Stimulated activated CD4-positive, alpha-beta T cell treated with anti-CD3 and anti-CD28 coated beads, Interleukin-12 subunit alpha, Interleukin-12 subunit beta, amount 100 ng/mL, for 4 hours (primary cell): ENCODE measurements at places on chromosomes 11 and 22.

DNA sequence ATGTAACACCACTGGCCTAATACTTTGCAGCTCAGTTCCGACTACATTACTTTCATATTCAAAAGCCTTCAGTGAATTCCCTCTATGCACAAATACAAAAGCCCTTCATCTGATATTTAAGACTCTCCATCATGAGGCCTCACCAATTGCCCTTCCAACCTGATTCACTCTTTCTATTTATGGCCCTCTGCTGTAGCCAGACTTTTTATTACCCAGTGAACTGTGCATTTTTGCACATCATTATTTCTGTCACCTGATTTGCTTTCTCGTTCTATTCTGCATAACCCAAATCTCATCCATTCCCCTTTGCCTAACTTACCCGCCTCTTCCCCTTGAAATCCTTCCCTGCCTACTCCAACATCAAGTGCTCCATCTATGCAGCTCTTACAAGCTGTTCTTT is 78.3 kb downstream of the BBOX1 start:
- no peak for DNase-seq

DNA sequence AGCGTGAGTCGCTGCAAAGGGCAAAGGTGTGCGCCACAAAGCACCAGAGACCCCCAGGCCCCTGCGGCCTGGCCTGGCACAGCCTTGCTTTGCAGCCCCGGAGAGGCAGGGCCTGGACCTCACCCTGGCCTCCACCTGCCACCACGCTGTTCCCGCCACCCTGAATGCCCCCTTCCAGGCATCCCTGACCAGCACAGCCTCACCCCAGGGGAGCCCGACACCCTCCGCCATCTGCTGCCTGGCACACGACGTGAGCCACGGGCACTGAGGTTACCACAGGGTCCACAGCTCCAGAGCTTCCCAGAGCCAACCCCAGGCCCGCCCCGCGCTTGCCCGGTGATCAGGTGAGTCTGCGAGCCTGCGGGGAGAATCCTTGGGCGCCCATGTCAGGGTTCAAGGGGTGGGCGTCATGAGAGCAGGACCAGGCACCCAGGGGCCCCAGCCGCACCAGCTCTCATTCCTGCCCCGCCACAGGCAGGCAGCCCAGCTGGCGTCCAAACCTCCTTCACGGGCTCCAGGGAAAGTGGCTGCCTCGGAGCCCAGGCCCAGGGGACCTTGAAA is 171.3 kb downstream of the BRD1 start:
- no peak for DNase-seq

GRCh38 chr11:45323601-45324249 is 37.6 kb upstream of the SYT13 start:
- no peak for DNase-seq

DNA sequence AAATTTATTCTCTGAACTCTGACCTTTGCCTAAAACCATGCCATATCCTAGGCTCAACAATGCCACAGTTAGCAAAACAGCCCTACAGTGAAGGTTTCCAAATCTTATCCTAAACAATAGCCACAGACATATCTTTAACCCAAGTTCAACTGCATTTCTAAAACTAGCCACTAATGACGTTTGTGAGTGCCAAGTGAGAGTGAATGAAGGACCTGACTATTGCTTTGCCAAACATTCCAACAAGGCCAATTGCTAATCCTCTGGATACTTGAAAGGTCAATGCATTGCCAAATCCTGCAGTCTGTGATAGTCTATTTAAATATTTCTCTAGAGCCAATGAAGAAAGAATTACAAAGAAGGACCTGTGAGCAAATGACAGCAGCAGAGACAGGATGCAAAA is 2.5 kb upstream of the OR4C45 start:
- no peak for DNase-seq

GRCh38 chr11:130381317-130381716 is 47.1 kb downstream of the ADAMTS8 start:
- no peak for DNase-seq

- DNase-seq, result no peak
Observed at GRCh38 chr11:105767931-105768330, 158.1 kb downstream of the GRIA4 start.

DNA sequence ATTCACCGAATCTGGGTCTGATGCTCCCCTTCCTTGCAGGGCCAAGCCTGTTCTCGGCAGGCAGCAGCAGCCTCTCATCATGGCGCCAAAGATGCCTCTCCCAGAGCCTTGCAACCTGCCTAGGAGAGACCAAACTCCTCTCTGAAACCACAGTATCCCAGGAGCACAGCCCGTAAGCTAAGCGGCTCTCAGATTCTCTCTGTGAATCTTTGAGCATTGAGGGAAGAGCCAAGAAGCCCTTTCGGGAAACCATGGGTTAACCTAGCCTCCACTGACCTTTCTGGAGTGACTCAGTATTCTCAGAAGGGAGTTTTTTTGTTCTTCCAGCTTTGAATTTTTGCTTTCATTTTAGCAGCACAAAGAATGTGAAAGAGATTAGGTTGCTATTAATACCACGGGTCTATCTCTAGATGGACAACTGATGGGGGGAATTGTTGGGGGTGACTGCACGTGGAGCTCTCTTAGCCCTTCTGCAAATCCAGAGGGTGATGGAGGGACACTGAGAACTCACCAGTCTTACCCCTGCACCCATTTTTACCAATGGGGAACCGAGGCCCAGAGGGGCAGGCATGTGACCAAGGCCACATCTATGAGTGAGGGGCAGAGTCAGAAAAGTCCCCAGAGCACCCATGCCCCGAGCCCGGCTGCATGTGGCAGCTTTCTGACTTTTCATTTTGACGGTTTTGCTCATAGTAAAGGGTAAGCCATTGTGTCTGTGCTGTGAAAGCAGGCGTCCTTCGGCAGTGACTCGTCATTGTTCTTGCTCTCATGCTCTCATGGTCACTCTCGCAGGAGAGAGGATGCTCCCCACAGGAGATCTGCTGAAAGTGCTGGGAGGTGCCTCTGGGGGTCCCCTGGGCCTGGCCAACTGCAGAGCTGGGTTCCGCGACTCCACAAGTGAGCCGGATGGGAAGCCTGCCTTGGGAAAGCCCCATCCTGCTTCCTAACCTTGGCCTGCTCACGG is 36.0 kb downstream of the IRAG1 start:
- DNase-seq, result no peak

GRCh38 chr11:102617466-102618008 is 7.6 kb downstream of the MMP20 start:
- DNase-seq, result no peak

DNA sequence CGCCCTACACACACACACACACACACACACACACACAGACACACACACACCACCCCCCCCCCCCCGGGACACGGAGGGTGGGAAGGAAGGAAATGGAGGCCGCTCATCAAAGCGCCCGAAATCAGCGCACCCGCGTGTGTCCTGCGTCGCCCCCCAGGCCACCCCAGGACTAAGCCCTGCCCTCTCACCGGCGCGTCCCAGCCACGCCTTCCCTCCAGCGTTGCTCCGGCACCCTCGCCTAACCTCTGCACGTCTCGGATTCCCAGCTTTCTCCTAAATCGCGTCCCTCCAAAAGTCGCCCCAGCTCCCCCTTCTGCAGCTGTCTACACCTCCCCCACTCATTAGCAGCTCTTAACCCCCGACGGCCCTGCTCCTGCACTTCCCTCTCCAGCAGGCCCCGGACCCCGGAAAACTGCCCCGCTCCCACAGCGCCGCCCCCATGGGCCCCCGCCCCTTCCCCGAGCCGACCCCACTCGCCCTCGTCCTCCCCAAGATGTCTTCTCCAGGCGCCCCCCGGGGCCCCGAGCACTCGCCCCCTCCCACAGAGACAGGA is 557 bp downstream of the PACSIN2 start:
- peak; percentile 19 for DNase-seq

GRCh38 chr11:66720223-66720898 is 8.7 kb downstream of the SPTBN2 start:
- no peak for DNase-seq

- no peak for DNase-seq
Observed at GRCh38 chr11:86508604-86509587, 134.2 kb downstream of the CCDC81 start.

DNA sequence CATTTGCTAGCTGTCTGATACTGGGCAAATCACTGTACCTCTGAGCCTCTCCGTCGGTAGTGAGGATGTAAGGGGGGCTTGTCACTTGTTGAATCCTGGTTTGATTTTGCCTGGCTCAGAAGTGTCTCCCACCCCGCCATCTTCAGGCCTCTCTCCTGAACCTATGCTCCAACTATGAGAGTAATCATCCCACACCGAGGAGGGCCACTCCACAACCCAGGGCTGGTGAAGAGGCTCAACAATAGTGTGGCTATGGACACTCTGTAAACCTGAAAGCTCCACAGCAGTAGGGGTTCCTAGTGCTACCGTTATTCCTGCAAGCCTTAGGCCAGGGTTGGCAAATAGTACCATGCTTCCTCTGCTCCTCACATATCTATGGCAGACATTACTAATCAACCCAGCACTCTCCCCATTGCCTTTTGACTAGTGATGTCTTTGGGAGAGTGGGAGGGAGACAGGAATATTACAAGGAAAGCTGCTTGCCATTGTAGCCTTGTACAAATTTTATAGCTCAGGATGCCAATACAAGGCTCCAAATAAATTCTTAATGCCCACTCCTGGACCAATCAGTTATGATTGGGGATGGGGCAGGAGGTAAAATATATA is 134.0 kb upstream of the TEAD1 start:
- DNase-seq, result no peak
